Fibroblast of skin of right biceps (primary cell): ENCODE measurements at places on chromosomes 4 and X.

DNA sequence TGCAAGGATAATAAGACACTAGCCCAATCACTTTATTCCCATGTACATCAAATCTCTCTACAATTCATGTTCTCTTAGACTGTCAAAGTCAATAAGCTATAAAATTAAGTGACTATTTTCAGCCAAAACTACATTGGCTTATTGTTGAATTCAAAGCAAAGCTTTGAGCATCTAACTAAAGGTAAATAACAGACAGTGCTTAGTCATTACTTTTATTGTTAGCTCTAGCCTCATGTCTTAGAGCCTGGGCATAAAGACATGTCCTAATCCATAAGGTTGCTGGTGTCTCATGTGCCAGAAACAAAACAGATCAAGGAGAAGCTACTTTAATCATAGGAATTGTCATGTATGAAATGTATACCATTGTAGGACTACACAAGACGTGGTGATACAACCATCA lies 103.1 kb upstream of the UNC5C start:
- DNase-seq, result no peak

GRCh38 chr4:104860238-104861123 lies 286.2 kb upstream of the TET2 start:
- DNase-seq, result peak; percentile 55

DNA sequence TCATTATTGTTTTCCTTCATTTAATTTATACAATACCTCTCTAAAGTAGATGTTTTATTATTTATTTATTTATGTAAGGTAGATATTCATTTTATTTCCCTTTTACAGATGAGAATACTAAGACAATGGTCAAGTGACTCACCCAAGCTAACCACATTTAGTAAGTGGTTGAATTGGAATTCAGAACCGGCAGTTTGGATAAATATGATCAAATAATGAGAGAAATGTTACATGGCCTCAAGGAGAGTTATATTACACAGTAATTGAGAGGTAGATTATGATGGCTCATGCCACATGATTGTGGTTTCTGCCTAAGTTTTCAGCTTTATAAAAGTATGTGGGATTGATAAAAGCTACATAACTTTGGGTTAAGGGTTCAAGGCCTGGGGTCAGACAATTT lies 239.4 kb upstream of the BOD1L1 start:
- peak; percentile 34 for DNase-seq

DNA sequence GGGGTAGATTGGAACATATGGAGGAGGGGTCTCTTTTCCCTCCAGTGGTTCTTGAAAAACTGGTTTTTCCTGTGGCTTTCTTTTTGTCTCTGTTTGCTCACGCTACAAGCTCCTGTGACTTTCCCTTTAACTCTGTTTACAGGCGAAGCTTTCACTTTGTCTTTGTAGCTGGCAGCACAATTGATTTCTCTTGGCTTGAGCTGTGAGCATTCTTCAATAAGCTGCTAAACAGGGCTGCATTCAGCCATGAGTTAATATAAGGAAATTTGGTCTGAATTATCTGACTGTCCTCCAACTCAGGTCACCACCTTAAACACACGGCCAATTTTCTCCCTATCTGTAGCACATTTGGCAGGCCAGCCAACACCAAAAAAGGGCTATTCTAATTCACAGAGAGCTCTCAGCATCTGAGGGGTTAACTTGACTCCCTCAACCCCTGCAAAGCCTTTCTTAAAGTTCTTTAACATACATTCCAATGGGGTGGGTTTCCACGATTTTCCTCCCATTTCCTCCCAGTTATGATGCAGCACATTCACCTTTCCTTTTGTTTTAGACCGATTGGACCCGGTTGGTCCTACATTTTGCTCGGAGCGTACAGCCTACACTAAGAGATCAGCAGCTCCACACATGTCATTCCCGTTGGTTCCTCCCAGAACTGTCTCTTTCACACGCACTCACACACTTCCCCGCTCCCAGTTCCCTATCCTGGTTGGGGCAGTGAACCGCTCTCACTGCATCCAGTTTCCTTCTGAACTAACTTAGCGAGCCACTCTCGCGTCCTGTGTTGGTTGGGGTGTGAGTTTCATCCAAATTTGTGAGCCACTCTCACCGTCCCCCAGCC lies 45.4 kb downstream of the UGT2A3 start:
- no peak for DNase-seq

GRCh38 chrX:103157496-103158316 lies 57.2 kb upstream of the BEX4 start:
- DNase-seq, result peak; percentile 19

DNA sequence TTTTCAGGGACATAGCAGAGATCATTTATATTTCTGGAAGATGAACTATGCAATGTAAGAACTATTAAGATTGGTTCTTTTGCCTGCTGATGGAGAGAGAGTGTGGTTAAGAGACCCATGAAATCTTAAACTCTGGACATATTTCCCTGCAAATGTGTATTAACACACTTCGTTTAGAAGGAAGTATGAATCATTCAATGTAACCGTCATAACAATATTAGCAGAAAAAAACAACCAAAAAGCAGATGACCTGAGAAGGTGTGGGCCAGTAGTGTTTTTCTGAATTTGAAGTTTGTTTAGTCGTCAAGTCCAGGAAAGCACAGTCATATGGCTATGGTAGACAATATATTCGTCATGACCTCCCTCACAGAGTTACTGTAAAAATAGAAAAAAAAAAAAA lies 2.5 kb upstream of the TMPRSS11D start:
- peak; percentile 57 for DNase-seq

DNA sequence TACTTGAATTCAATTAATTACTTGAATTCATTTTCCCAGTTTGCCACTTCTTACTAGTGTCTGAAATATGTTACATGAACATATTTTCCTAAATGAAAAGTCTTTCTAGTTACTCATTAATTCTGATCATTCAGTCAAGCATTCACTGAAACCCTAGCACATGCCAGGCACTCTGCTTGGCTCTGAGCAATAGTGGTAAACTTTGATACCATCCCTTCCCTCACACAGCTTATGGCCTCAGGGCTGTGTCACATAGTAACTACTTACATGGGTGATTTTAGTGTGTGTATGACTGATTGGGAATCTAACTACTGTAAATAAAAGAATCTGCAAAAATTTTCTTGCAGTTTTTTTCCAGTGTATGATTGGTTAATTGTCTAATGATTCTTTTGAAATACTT lies 32.7 kb downstream of the METAP1 start:
- peak; percentile 38 for DNase-seq

GRCh38 chr4:1004071-1004418 lies 7.4 kb upstream of the FGFRL1 start:
- DNase-seq, result no peak
